ENCODE measurements at places on chromosomes 3 and 15.

DNA sequence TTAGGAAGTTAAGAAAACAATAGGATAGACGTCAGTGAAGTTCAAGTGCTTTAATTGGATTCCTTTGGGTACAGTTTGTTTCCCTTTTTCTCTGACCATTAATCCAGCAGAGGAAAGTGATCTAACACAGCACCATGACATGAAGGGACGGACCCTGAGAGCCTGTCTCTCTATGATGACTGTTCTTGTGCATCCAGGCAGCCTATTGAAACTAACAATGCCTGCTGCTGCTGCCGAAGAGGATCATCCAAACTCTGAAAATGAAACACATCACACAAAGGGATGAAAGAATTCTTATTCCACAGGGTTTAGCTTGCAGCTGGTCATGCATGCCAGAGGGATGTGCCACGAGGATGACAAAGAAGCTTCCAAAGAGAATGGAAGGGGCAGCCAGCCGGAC, 75.5 kb downstream of the ZBTB20 start:
- no peak for DNase-seq

DNA sequence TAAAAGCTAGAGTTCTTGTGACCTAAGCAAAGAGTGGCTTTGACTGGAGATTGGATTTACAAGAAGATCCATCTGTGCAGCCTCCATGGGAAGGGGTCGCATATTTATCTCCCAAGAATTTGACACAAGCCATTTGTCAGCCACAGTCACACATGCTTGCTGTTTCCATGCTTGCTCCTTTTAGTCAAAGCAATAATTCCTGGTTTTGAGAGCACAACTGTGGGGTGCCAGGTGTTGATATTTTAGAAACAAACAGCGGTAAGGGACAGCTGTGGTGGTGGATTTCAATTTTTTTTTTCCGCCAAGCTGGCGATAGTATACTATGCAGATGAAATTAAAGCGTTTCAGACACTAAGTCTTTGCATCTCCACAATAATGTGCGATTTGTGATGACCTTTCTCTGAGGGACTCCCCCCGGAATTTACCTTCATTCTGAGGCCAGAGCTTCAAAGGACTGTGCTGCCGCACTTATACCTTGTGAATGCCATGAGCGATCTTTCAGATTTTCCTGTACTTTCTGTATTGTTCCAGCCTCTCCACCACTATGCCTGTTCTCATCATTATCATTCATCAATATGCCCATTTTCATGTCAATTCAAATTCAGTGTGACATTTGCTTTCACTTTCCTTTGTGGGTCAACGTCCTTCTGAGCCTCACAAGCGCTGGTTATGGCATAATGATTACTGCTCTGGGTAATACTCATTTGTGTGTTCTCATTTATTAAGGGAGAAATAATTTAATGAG, 108.2 kb upstream of the KBTBD8 start:
- DNase-seq, result no peak

DNA sequence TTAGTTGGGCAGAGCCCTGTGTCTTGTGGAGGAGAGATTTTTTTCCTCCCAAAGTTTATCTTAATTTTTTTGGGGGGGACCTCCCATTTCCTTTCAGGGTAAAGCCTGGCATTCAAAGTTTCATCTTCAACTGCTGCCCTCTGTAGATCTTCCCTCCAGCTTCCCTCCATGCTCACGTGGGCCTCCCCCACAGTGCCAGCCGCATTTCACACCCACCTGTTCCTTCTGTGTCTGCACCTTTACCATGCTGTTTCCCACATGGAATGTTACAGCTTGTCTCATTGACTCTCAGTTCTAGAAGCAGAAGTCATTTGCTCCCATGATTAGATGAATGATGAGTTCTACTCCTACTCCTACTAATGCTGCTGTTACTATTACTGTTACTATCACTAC, 6.5 kb downstream of the CELF6 start:
- no peak for DNase-seq

DNA sequence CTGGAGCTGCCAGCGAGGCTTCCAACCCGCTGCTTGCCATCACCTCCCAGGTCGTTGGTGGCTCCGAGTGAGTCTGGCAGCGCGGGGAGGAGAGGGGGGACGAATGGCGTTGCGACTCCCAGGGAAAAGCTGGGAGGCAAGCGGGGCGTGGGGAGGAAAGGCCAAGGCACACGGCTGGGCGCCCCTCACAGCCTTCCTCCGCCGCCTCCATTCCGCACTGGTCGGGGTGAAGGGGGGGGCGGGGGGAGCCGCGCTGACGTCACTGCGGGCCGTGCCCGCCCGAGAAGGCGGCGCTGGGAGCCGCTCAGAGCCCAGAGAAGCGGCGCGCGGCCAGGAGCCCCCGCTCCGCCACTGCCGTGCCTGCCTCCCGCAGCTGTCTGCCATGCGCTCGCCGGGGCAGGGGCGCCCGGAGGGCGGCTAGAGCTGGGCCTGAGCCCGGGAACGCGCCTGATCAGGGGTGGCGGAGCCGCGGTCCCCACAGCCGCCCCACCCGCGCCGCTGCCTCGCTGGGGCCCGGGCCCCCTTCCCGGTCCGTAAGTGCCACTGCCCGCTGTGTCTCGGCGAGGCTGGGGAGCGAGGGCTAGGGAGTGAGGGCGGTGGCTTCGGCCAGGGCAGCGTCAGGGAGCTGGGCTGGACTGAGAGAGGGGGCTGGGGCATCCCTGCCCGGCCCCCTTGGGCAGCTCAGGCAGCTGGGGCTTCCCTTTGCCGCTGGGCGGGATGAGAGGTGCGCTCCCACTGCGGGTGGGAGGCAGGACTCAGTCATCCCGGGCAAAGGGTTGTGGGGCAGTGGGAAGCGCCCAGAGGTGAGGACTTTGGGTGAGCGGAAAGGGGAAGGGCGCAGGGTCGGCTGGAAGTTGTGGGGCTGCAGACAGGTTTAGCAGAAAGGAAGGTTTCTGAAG, 27.8 kb upstream of the POLG start:
- DNase-seq, result no peak

DNA sequence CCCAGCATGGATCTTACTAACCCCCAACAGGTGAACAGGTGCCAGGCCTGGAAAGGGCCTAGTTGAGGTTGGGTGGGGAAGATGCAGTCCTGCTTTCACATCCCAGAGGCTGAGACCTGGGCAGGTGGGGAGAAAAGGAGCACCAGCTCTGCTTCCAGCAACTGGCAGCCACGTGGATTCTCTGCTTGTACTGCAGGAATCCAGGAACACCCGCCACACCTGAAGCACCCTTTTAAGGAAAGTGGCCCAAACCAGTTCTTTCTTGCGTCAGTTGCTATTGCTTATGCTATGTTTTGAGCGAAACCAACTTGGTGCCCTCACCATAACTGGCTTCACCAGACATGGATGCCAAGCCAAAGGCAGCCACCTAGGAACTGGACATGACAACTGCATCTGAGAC, 28.1 kb upstream of the NEO1 start:
- no peak for DNase-seq

GRCh38 chr3:14323401-14324223, 78.8 kb upstream of the SLC6A6 start:
- DNase-seq, result no peak

DNA sequence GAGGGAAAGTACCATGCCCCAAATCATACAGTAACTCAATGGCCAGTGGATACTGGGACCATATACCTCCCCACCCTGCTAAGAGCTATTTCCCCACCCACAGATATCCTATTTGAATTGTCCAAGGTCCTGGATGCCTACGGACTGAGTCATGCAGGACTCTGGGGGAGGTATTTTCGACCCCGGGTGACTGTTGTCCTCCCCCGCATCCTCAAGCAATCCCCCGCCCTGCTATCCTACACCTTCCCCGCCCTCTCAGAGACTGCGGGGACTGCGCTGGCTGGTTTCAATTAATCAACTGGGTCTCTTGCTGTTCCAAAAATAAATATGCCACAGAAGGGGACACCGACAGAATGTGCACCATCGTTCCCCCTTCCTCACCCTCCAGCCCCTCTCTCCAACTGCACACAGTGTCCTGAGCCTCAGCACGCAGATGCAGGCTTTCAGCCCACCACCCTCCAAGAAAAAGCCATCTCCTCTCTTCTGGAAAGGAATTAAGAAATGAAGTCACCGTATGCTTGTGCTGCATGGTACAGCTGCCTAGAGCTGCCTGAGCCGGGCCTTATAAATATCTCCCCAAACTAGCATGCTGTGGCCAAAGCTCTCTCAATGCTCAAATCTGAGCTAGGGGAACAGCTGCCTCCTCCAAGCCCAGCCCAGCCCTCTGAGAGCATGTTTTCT, 8.1 kb downstream of the CAV3 start:
- DNase-seq, result peak; percentile 57

DNA sequence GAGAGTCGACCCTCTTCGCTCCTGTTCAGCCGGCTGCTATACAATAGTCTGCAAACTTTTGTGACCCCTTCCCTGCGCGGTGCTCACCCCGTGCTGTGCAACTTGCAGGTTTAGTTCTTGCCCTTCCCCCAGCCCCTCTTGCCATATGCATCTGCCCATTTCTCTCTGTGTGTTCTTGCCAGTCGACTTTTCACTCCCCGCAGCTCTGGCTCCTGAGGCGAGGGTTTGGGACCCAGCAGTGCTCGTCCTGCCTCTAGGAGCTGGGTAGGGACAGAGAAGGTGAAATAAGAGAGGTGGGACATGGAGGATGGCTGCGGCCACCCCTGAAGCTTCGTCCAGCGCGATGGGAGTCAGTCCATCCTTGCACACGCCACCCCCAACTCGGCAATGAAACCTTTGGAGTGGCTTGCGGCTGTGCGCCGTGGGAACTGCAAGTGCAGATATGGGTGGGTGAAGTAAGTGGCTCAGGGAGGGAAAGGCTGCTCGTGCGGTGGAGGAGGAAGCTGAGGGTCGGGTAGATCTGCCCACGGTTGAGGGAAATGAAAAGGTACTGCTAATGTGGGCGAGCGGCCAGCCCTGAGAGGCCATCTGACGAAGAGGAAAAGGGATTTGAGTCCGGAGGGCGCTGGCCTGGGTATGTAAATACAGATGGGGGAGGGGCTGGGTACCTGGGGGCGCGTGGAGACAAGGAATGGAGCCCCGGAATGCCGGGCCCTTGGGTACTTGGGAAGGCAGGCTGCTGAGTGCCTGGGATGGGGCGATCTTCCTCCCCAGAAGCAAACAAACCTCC, 1.0 kb downstream of the LRRC3B start:
- DNase-seq, result no peak

DNA sequence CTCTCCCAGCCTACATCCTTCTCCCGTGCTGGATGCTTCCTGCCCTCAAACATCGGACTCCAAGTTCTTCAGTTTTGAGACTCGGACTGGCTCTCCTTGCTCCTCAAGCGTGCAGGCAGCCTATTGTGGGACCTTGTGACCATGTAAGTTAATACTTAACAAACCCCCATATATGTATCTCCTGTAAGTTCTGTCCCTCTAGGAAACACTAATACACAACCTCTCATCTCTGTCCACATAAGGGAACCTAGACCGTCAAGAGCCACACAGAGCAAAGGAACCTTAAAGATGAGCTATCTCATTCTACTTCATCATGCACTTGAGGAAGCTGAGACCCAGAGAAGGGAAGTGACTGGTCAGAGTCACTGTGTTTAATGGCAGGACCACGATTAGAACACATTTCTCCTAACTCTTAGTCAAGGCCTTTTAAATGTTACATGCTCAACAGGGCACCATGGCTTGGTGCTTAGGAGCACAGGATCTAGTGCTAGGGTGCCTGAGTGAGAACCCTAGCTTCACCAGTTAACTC, 50.3 kb downstream of the NPTN start:
- no peak for DNase-seq

GRCh38 chr3:172312001-172312400, 136.3 kb downstream of the GHSR start:
- DNase-seq, result no peak

GRCh38 chr3:169387751-169388696, 275.5 kb downstream of the MECOM start:
- DNase-seq, result peak; percentile 52

DNA sequence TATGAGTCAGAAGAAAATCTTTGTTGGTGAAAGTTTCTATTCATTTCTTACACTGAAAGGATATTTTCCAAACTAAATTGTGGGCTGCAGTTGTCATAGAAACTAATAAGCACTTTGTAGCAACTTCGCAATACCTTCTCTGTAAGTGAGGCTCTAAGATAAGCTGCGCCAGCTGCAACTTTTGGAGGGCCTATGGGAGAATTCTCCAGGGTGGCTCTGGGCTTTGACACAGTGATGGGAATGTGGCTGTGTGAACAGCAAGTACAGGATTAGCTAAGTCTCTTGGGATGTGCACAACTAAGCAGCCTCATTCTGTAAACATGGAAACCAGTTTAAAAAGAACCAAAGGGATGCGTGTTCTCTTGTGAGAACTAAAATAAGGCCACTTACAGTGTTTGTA, 124.6 kb upstream of the SGO1 start:
- no peak for DNase-seq

- DNase-seq, result peak; percentile 32
These were observed 156.2 kb upstream of the IQSEC1 start for GRCh38 chr3:13229273-13229949.

DNA sequence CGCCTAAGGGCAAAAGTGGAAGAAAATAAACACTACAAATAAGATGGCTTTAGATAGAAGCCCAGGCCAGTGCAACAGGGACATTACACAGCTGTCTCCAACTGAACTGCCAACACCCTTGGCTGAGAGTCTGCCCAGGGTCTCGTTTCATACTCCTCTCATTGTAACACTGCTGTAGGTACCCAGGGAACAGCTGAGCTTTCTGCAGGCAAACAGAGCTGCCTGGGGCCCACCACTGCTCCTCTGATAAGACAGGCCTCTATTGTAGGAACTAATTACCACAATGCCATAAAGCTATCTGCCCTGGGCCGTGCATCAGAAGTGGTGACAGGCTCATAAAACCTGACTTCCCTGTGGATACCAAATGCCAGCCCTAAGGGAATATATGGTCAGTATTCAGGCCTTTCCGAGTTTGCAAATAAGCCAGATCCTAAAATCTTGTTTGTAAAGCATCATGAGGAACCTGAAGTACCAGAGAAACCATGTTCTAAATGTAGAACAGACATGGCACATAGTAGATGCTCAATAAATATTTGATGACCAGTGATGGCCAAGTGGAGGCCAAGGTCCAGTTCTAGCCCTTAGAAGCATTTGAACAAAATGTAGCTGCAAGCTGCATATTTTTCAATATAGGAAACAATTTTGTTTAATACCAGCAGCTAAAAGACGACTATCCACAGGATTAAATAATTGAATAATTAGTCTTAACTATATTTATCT, 84.3 kb upstream of the NEO1 start:
- DNase-seq, result no peak

All from LoVo (cell line).